ENCODE measurements at places on chromosomes 6 and 20. TPM values are rescaled to one million over a fixed set of nuclear protein-coding genes. Genes with fewer than 3 reads are reported as not detected.

Gene CCN6
- polyA plus RNA-seq: 2.7 TPM

Gene EBF4
- polyA plus RNA-seq: 31.4 TPM

Gene TFAP2D
- not detected for polyA plus RNA-seq

Gene HUS1B
- polyA plus RNA-seq: not detected

Gene SLC22A16
- 0.40 TPM for polyA plus RNA-seq

Gene MOG
- not detected for polyA plus RNA-seq

Gene COL11A2
- polyA plus RNA-seq: 5.9 TPM

Gene MTFR2
- 4.9 TPM for polyA plus RNA-seq

Gene RFX6
- not detected for polyA plus RNA-seq

Gene B4GALT5
- 51.5 TPM for polyA plus RNA-seq

Gene GLP1R
- polyA plus RNA-seq: 1.3 TPM

Gene CAPN11
- 0.23 TPM for polyA plus RNA-seq

Gene RRAGD
- 34.7 TPM for polyA plus RNA-seq

Measured in left kidney (tissue), 8 donors.